ENCODE measurements at places on chromosomes 7 and 10.

DNA sequence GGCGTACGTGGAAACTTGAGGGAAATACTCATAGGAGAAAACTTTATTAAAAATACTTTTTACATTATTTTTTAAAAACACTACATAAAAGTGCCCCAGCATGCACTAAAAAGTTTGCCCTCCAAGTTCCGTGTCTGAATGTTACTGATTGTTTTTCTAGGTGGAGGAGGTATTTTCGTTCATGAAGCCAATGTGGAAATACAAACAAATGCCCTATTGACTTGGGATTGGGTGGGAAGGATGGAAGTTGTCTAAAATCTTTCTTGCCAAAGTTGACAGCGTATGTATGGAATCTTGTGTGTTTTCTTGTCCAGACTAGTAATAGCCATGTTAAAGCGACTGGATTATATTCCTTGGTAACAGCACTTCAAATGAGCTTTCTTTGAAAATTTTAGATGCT is 1.2 kb downstream of the PROSER2 start:
- DNase-seq, result no peak

DNA sequence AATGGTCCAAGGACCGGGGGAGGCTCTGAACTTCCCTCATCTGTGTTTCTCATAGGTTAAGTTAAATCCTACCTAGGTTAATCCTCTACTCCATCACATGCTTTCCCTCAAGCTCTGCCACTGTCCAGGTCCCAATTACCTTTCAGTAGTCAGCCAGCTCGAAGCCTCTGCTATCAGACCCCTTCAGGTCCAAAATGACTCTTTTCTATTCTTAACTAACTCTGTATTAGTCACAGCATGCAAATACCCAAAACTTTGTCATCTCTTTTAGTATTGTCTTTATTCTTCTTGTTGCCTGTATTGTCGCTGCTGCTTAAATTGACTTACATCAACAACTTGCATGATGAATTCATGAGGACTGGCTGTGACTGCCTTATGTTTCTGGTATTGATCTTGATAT is 15.3 kb downstream of the PPP1R17 start:
- no peak for DNase-seq

- DNase-seq, result no peak
These were observed 66.9 kb downstream of the MLLT10 start for GRCh38 chr10:21600804-21601433.

DNA sequence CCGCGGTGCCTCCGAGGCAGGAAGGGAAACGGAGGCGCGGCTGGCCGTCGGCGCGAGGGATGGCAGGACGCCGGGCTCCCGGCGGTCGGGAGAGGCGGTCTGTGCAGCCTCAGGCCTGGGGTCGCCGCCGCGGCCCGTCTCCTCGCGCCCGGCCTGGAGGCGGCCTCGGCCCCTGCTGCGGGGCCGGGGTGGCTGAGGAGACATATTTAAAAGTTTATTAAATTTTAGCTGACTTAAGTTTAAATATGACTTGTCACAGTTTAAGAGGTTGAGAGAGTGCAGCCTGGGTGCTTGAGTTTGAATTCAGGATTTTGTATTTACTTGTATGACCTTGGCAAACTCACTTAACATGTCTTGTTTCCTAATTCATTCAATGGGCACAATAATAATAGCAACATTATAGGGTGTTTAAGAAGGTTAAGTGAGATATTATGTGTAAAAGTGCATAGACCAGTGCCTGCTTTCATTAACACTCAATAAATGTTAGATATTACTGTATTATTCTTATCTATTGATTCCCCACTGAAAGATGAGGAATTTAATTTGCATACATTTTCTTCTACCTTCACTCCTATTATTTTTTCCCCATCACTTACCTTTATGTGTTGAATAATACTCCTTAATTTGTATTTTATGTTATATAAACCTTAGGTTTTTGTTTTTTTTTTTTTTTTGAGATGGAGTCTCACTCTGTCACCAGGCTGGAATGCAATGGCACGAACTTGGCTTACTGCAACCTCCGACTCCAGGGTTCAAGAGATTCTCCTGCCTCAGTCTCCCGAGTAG is 718 bp downstream of the DYNC2I1 start:
- DNase-seq, result no peak

- no peak for DNase-seq
These were observed 5.3 kb upstream of the NEUROG3 start for GRCh38 chr10:69578508-69578991.

DNA sequence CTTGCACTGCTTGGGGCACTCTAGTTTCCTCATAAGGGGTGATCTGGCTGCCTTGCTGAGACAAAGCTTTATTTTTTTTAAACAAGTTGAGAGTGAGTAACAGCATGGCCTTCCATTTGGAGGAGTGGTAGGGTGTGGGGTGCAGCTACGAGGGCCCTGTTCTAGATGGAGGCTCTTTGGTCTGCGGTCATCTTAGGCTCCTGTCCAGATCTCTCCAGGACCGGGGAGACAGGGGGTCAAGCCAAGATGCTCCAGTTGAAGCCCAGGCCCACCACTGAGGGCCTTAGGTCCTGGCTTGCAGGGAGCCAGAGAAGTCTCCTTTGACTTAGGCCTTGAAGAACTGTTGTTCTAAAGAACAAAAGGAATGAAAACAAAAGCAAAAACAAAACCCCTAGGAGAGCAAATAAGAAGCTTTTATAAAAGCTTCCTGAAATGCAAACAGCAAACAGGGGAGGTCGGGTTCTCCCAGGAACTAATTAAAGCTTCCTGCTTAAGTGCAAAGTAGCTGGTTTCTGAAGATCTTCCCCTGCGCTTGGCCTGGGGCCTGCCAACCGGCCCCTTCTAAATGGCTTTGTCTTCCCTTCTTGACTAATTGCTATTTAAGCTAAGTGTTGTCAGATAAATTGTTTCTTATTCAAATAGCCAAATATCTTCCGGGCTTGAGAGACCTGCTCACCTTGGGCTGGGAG is 259.2 kb downstream of the GLRX3 start:
- no peak for DNase-seq

GRCh38 chr7:40402661-40403060 is 267.9 kb downstream of the SUGCT start:
- DNase-seq, result no peak

GRCh38 chr7:96699219-96699871 is 10.3 kb downstream of the SEM1 start:
- no peak for DNase-seq

DNA sequence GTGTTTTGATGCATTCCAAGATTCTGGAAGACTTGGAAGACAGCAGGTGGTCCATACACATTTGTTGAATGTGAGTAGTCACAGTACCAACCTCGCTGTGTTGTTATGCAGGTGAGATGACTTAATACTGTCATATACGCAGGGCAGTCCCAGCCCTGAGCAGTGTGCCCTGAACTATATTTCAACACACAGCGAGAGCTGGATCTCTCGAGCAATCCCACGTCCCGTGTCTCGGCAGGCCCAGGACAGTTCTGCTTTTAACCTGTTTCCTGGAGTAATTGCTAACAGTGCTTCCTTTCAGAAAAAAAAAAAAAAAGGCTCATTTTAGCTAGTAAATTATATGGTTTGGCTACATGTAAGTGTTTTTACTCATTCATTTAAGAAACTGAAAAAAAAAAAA is 179.7 kb downstream of the PRKCQ start:
- DNase-seq, result no peak

DNA sequence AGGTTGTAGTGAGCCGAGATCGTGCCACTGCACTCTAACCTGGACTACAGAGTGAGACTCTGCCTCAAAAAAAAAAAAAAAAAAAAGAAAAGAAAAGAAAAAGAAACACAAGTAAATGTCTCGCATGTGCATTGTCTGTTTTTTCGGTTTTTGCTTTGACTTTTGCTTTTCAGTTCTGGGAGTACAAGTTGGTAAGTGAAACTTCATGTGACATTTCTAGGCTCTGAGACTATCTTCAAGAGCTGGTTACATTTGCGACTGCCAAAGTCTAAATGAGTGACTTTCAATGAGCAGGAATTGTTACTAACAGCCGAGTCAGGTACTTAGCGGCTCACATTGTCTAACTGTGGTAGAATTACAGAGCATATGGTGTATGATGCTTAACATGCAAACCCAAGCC is 107.0 kb upstream of the CELF2 start:
- DNase-seq, result no peak

- no peak for DNase-seq
These were observed 234.8 kb downstream of the TRIL start for GRCh38 chr7:28723336-28723735.

DNA sequence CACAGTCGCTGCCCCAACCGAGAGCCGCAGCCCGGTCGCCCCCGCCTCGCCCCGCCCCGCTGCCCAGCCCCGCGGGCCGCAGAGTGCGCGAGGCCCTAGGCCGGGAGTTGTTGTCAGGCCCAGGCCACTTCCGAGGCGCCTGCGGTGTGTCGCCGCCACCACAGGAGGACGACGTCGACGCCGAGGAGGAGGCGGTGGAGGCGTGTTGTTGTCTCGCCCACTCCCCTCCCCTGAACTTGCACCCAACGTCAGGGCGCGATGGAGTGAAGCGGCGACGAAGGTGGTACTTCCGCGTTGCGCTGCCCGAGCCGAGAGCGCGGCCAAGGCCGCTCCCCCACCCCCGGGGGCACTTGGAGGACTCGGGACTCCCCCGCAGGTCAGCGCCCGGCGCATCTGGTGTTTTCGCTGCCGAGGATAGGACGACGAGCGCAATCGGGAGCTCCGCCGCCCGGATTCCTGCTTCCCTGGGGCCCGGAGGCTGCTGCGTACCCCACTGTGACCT is at the start of gene CDK13:
Gene CDK13 (plus strand): TSS at position 286 of the 502 bp plus-strand sequence. CDS start 386 bp downstream, outside the sequence.
- DNase-seq, result peak; percentile 82

DNA sequence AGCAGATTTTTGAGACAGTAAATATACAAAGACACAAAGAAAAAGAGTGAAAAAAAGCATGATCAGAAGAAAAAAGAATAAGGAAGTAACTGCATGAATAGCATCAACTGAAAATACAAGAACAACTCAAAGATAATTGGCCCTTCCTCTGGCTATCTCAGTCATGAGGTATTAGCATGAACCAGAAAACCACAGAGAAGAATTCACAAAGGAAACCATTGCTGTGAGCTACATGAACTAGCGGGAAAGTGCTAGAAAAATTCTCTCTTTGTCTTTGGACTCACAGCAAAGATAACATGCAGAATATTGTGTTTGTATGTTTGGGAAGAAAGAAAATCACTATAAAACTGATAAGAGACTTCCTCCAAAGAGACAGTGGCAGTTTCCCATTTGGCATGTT is 82.9 kb downstream of the SORCS1 start:
- DNase-seq, result no peak

DNA sequence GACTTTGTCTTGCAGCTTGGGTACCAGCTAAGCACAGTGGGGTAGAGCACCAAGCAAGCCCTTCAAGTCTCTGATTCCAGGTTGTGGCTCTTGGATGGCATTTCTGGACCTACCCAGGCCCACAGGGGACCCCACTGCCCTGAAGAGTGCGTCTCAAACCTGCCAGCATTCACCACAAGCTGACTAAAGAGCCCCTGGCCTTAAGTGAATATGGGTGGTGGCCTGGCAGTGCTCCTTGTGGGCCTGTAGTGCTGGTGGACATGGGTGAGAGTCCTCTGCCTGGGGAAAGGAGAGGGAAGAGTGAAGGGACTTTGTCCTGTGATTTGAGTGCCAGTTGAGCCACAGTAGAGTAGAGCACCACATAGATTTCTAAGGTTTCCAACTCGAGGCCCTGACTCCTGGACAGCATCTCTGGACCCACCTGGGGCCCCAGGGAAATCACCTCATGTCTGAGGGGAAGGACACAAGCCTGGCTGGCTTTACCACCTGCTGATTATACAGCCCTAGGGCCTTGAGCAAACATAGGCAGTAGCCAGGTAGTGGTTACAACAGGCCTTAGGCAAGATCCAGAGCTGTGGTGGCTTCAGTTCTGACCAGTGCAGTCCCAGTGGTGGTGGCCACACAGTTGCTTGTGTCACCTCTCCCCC is 23.7 kb downstream of the GSDME start:
- no peak for DNase-seq

- DNase-seq, result no peak
These were observed 252.0 kb downstream of the SKIDA1 start for GRCh38 chr10:21273400-21273968.

DNA sequence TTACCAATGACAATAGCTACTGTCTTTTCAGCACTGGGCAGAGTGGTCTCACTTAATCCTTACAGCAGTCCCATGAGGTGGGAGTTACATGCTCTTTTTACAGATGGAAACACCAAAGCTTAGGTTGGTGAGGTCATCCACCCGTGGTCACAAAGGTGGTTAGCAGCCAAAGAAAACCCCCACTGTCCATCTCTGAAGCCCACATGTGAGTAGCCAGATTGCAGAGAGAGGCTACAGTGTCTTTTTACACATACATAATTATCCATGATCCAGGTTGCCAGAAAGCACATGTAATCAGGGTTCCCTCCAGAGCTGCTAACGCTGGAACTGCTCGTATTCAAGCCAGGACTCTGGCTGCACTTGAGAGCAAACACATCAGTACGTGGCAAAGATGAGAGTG is 24.6 kb upstream of the ANKRD2 start:
- no peak for DNase-seq

DNA sequence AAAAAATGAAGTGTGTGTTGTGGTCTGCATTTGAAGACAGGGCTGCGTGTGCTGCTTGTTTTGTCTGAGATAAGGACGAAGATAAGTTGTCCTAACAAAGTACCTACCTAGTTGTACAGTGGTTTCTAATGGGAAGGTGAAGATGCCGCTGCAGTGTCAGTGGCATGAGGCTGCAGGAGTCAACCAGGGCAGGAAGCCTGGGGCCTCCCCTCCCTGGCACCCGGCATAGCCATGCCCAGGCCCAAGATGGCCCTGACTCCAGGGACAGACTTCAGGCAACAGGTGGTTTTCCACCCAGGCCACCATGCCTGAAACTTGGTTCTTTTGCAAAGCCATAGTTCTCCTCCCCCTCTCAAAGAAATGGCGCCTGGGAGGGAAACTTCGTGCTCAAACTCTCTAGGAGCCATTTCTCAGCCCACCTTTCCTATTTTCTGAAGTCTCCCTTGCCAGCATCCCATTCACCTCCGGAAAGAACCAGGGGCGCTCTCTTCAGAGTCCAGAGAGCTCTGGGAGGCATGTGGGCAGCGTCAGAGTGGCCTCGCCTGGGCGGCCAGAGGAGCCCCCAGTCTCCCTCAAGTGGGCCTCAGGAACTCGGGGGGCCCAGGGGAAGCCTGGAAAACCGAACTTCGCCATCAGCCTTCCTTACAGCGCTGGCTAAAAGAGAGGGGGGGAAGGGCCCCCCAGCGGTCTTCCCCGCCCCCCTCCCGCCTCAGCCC is 2.1 kb upstream of the KAT6B start:
- peak; percentile 7 for DNase-seq

DNA sequence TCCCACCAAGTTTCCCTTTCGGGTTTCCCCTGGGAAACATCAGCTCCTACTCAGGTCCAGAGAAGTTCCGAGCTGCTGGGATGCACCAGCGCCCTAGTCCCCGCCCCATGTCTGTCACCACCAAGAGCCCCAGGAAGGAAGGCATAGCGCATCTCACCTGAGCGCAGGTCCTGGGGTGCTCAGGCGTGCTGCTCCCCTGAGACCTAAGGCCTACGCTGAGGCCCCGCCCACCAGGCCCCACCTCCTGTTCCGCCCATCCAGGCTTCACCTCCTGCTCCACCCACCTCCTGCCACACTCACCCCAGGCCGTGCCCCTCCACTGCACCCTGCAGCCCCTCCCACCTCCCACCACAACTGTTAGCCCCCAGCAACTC is 1.2 kb upstream of the TFR2 start:
- DNase-seq, result no peak
